ENCODE measurements at places on chromosomes 13 and 19. TPM values are rescaled to one million over a fixed set of nuclear protein-coding genes. Genes with fewer than 3 reads are reported as not detected.

DNA sequence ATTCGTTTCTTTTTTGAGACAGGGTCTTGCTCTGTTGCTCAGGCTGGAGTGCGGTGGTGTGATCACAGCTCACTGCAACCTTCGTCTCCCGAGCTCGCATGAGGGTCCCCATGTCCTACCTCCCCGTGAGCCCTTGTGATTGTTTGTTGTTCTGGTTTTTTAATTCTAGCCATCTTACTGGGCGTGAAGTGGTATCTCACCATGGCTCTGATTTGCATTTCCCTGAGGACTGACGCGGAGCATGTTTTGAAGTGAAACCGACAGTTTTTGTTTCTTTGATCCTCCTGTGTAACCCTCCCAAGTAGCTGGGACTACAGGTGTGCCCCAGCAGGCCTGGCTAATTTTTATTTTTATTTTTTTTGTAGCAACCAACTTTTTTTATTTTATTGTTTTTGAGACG is 21.7 kb downstream of the GNG7 start:
- no peak for DNase-seq

- no peak for DNase-seq
Measured at GRCh38 chr13:27516103-27516502, 65.7 kb upstream of the MTIF3 start.

DNA sequence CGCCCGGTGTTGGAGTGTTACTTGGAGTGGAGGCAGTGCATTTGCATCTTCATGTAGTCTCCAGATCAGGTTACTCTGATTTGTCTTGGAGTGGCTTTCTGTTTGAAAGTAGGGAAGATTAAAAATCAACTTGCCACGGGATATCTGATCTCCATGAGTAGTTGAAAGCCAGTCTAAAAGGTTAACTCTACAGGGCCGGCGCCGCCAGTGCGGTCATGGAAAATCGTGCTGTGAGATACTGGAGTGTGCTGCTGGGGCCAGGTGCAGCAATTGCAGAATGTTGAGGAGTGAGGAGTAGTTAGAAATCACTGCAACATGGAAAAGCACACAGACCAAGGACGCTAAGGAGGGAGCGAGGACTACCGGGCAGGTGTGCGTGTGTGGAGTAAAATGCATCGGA is 175.0 kb downstream of the STK24 start:
- no peak for DNase-seq

DNA sequence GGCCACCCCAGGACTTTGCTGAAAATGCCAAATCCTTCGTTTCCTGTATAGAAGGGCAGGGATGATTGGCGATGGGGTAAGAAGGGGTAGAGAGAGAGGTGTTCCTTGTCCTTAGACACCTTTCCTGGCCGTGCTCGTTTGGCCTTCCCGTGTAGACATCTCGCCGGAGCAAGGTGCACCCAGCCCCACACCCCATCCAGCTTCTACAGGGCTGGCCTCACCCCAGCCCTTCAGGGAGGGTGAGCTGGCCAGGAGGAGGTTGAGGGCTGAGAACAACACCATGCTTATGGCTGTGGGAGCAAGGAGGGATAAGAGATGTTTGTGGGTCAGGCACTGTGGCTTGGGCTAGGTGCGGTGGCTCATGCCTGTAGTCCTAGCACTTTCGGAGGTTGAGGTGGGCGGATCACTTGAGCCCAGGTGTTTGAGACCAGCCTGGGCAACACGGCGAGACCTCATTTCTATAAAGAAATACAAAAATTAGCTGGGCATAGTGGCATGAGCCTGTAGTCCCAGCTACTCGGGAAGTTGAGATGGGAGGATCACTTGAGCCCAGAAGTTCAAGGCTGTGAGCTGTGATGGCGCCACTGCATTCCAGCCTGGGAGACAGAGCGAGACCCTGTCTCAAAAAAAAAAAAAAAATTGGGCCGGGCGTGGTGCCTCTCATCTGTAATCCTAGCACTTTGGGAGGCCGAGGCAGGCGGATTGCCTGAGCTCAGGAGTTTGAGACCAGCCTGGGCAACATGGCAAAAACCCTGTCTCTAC is 15.5 kb downstream of the SMARCA4 start:
- peak; percentile 53 for DNase-seq

GRCh38 chr19:35115177-35115951 is at the start of gene FXYD3:
Gene FXYD3, plus strand, starts transcription at chr19:35115823. Its CDS starts 3,554 bp downstream, at chr19:35119377.
- DNase-seq = no peak

GRCh38 chr19:38699027-38699346 is 45.3 kb downstream of the CAPN12 start:
- peak; percentile 44 for DNase-seq

GRCh38 chr13:113792886-113793717 is 34.1 kb downstream of the TMEM255B start:
- DNase-seq = peak; percentile 48

DNA sequence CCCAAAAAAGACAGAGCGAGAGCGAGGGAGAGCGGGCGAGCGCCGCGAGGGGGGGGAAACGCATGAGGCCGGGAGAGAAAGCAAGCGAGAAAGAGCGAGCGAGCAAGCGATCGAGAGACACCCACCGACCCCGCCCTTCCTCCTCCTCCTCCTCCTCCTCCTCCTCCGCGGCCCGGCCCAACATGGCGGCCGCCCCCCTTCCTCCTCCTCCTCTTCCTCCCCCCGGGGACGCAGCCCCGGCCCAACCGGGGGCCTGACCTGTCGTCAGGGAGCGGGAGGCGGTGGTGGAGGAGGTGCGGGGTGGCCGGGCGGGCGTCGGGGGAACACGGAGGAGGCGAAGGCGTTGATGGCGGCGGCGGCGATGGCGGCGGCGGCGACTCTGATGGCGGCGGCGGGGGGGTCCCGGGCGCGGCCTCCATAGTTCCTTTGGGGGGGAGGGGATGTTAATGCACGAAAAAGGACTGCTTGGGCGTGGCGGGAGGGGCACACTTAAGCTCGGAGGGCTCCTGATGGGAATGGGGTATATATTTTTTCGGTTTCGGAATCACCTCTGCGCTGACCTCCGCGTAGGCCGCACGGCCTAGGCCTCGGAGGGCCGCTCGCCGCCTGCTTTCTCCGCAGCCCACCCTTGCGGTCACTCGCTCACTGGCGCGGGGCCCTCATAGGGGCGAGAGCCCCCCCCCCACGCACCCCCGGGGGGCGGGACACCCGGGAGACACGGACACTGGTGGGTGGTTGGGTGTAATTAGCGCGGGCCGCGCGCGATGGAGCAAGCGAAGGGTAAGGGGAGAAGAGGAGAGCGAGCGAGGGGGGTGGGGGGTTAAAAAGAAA is 1.2 kb downstream of the ZC3H4 start:
- DNase-seq = peak; percentile 83

DNA sequence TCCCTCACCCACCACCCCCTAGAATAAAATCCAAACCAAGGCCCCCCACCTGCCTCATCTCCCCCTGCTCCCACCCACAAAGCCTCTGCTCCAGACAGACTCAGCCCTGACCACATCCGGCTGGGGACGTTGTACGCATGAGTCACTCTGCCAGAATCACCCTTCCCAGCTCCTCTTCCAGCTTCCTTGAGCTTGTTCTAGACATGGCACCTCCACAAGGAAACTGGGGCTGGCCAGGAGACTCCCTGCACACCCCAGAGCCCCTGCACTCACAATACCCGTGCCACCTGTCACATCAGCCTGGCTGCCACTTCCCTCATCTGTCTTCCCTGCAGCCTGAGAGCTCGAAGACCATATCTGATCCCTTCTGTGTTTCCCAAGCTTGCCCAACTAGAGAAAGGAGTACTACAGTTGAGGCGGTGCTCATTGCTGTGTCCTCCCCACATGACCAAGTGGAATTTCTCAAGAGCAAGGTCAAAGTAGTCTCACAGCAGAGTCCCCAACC is 9.7 kb downstream of the DEDD2 start:
- DNase-seq = peak; percentile 99

DNA sequence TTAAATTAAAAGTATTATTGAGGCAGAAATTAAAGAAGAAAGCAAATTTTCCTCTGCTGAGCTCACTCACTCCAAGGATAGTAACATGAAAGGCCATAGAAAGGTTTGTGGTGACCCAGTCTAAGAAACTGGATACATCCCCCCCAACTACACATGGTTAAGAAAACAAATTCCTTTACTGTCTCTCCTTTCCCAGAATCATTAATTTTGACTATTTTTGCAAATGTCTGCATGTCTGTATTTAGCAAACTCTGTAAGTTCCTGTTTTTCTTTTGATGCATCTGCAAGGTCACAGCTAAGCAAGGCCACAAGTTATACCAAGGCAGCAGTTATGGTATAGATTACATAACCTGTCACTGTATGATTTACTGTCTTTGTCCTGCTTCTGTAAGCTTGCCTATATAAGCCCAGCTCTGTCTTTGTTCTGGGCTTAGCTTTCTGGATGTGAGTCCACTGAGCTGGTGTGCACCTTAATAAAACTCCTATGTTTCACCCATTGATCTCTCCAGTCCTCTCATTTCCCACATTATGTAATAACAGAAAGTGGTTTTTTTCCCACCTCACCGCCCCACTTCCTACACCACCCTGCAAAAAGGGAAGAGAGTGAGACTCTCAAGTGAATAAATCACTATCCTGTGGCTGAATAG is 8.5 kb upstream of the ZNF83 start:
- no peak for DNase-seq

DNA sequence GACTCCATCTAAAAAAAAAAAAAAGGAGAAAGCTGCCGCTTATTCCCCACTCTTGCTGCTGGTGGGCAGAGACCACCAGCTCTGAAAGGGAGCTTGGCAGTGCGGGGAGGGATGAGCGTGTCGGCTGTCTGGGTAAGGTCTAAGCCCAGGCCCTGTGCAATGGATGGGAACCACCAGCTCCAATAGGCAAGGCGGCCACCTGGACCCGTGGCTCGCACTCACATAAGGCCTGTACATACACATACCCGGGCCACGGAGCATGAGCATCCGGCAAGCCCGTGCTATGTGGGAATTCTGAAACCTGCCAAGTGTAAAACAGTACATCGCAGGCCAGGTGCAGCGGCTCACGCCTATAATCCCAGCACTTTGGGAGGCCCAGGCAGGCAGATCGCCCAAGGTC is 56.6 kb upstream of the USE1 start:
- DNase-seq = peak; percentile 58

DNA sequence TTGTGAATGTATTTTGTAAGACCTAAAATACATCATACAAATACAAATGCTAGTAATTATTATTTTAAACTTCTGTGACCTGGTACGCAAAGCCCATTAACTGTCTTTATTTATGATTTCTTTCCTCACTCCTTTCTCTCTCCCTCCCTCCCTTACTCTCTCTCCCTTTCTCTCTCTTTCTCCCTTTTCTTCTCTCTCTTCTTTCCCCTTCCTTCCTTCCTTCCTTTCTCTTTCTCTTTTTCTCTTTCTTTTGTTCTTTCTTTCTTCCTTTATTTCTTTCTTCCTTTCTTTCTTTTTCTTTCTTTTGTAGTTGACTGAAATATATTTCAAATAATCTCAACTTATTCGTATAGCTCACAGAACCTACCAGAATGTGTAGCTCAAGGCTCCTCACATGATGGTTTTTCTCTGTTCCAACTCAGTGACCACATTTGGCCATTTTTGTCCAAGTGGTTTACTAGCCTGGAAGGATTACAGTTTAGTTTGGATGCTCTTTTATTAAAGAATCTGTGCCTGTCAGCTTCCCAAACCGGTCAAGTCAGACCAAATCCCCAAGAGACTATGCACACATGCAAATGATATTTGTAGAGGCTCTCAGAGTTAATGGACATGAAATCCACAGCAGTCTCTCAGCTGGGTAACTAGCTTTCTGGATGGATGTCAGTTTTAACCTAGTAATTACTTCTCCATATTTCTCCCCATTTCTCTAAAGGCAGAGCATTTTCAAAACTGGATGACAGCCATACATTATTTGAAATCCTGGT is 71.7 kb downstream of the POSTN start:
- DNase-seq = peak; percentile 66

- DNase-seq = no peak
Measured at GRCh38 chr13:106815545-106815944, 247.6 kb upstream of the ARGLU1 start.

GRCh38 chr13:35926859-35927530 is 204.2 kb downstream of the DCLK1 start:
- DNase-seq = peak; percentile 9

- peak; percentile 54 for DNase-seq
Measured at GRCh38 chr13:23384111-23384510, 49.4 kb downstream of the SACS start.

DNA sequence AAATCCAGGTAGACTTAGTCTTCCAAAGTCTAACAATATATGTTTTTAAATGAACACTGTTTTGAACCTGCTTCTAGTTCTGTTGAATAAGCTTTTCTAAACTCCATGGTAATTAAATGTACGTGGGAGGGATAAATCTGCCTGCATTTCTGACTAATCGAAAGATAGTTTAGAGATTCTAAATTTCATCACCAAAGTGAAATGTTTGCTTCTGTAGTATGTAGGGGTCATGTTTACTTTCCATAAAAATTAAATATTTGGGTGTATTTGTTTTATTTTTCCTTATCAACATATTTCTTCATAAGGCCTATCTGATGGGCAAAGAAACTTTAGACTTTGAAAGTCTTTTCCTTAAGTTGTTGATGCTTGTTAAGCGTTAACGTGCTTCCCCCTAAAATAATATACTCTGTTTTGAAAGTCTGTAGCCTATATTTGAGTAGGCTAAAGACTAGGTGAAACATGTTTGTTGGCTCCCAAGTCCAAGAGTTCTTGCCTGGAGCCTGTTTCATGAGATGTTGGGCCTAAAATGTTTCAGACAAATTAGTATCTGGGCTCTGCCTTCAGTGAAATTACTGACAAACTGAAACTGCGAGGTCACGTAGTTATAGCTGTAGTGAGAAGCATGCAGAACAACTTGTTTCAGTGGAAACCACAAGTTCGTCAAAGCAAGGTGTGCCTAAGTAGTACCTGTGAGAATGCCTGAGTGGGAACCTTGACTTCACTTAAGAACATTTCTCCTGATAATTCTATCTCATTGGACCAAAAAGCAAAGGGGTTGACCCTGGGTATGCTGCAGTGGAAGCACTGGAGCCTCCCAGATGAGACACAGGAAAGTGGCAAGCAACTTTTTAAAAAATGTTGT is 126.2 kb downstream of the LMO7 start:
- DNase-seq = no peak

- no peak for DNase-seq
Measured at GRCh38 chr13:50306156-50306555, 290.9 kb downstream of the KCNRG start.

DNA sequence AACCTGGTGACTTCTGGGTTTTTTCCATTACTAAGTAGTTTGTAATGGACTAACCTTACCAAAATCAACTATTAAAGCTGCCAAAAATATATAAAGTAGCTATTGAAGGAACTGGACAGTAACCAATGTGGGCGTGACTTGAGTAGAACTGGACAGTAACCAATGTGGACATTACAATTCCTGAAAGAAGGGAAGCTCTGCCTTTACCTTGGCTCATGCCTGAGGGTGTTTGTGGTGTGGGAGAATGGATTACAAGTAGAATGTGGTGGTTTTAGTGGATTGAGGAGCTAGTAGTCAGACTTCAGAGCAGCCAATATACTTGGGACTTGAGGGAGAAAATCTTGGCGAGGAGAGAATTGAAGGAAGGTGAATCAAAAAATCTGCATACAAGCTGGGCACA is 17.5 kb downstream of the LRRC63 start:
- no peak for DNase-seq

GRCh38 chr13:79141082-79141481 is 265.0 kb downstream of the RBM26 start:
- no peak for DNase-seq

LPAR6 gene
- 11.9 TPM for total RNA-seq

LYPD5 gene
- total RNA-seq = 0.29 TPM

CGB3 gene
- total RNA-seq = not detected

SLC25A41 gene
- not detected for total RNA-seq

EPSTI1 gene
- total RNA-seq = 25.9 TPM

FLT1 gene
- total RNA-seq = under 0.01 TPM

UBE2L5 gene
- total RNA-seq = 0.59 TPM

KLHL1 gene
- not detected for total RNA-seq

All from osteoblast (primary cell).